T-helper 17 cell (primary cell): ENCODE measurements at places on chromosomes 12 and 14. TPM values are rescaled to one million over a fixed set of nuclear protein-coding genes. Genes with fewer than 3 reads are reported as not detected.

The CMA1 gene
- not detected for total RNA-seq

The ZDHHC22 gene
- total RNA-seq: not detected

The USP44 gene
- total RNA-seq: 2.2 TPM

The GARIN6 gene
- not detected for total RNA-seq

The VEZT gene
- total RNA-seq: 46.4 TPM

The KCNMB4 gene
- 0.75 TPM for total RNA-seq

The NXPH4 gene
- total RNA-seq: not detected

The PLXNC1 gene
- 30.6 TPM for total RNA-seq

The DRAM1 gene
- 1.8 TPM for total RNA-seq

The CD27 gene
- total RNA-seq: 76.1 TPM

The BMP4 gene
- total RNA-seq: not detected

The MYRFL gene
- not detected for total RNA-seq

The SLC6A15 gene
- total RNA-seq: 0.07 TPM

The GNB3 gene
- total RNA-seq: 0.26 TPM

The HOXC12 gene
- total RNA-seq: not detected

The CCDC198 gene
- total RNA-seq: not detected

The SLC38A4 gene
- not detected for total RNA-seq

The ITGB7 gene
- total RNA-seq: 306 TPM

The DAO gene
- not detected for total RNA-seq

The ADAM21 gene
- not detected for total RNA-seq

The TAS2R13 gene
- total RNA-seq: 1.2 TPM

The FBRSL1 gene
- 79.3 TPM for total RNA-seq

The PLCZ1 gene
- not detected for total RNA-seq

The STAC3 gene
- total RNA-seq: 1.9 TPM

The LALBA gene
- total RNA-seq: not detected

The PLEK2 gene
- total RNA-seq: 1.7 TPM

The WNT5B gene
- total RNA-seq: not detected

The PSMA6 gene
- 117 TPM for total RNA-seq

The TMEM229B gene
- 12.7 TPM for total RNA-seq

The RASAL1 gene
- total RNA-seq: 0.15 TPM

The FOXA1 gene
- total RNA-seq: not detected

The TTC6 gene
- not detected for total RNA-seq

The SYNJ2BP gene
- 13.3 TPM for total RNA-seq

The VRTN gene
- total RNA-seq: not detected

The SYCP3 gene
- 0.29 TPM for total RNA-seq

The TCL1B gene
- not detected for total RNA-seq

The ATN1 gene
- 24.1 TPM for total RNA-seq

The OTOGL gene
- total RNA-seq: not detected

The BTBD7 gene
- 22.5 TPM for total RNA-seq

The OAS2 gene
- 35.4 TPM for total RNA-seq
